ENCODE measurements at places on chromosomes 12 and 14.

GRCh38 chr14:98507264-98507663 is 764.7 kb downstream of the BCL11B start:
- no peak for DNase-seq

DNA sequence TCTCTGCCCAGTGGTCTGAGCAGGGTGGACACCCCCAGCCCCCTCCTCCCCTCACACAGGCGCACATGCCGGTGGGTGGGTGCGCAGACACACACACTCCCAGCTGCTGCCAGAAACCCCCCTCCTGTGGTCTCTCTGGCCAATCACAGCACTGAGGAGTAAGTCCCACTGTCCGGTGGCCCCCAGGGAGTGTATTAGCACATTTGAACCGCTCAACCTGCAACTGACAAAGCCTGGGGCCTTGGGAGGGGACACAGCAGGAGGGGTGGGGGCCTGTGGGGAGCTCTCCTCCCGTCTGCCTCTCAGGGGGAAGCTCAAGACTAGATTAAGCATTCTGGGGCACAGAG is 11.7 kb downstream of the FIGNL2 start:
- no peak for DNase-seq

GRCh38 chr12:127145929-127146789 is 1120.8 kb upstream of the TMEM132C start:
- peak; percentile 60 for DNase-seq

DNA sequence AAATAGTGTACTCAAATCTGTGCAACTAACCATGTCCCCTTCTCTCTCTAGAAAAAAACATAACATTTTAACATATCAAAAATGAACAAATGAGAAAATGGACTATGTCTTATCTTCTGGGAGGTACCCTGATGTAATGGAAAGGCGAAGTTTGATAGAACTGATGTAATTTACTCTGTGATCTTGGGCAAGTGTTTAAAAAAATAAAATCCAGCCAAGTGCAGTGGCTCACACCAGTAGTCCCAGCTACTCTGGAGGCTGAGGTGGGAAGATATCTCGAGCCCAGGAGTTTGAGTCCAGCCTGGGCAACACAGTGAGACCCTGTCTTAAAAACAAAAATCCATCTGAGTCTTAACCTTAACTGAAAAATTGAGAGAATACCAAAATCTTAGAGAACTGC is 35.8 kb upstream of the CFL2 start:
- no peak for DNase-seq

GRCh38 chr14:75626396-75626795 is 34.3 kb downstream of the ERG28 start:
- DNase-seq: no peak

GRCh38 chr12:55912908-55913307 is 14.8 kb downstream of the PYM1 start:
- no peak for DNase-seq

GRCh38 chr12:120725659-120726509 is at the start of gene ACADS:
Gene ACADS, plus strand, starts transcription at chr12:120725826. Its CDS starts 60 bp downstream, at chr12:120725886.
- peak; percentile 92 for DNase-seq

DNA sequence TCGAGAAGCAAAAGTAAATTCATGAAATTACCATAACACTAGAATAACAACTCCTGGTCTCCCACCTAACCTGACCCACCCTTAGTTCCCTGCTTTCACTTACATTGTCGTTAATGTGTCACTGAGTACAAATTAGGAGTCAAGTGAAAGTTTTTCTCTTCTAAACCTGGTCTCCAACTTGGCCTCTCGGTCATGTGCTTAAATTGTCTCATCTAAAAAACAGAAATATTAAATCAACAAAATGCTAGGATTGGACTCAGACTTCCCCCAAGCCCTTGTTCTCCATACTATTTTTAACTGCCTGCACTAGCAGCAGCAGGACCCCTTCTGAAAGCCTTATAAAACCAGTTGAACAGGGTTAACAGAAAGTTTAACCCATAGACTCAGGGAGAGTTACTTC is 1.8 kb upstream of the BTG1 start:
- no peak for DNase-seq

GRCh38 chr14:105507247-105507646 is 16.2 kb downstream of the TEDC1 start:
- DNase-seq: no peak

DNA sequence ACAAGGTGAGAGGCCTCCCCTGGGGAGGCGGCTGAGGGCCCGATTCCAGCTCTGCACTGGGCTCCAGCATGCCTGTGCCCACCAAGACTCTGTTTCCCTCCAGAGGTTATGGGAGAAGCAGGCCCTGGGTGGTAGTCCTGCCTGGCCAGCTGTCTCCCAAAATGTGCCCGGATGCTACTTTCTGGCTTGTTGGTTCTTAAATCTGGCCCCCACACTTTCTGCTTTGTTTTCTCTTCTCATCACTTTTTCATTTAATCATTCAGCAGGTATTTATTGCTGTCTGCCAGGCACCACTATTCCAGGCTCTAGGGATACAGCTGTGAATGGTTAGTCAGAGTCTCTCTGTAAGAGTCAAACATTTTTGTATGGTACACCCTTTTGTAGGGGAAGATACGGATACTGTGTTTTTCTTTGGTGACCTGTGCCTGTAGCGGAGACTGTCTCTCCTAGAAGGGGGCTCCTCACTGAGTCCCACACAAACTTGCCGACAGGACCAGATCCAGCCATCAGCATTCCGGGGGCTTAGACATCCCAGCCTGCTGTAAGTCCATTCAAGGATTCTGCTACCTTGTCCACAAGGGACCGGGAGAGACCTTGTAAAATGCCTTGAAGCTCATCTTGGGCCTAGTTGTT is 3.8 kb downstream of the DHRS2 start:
- no peak for DNase-seq

DNA sequence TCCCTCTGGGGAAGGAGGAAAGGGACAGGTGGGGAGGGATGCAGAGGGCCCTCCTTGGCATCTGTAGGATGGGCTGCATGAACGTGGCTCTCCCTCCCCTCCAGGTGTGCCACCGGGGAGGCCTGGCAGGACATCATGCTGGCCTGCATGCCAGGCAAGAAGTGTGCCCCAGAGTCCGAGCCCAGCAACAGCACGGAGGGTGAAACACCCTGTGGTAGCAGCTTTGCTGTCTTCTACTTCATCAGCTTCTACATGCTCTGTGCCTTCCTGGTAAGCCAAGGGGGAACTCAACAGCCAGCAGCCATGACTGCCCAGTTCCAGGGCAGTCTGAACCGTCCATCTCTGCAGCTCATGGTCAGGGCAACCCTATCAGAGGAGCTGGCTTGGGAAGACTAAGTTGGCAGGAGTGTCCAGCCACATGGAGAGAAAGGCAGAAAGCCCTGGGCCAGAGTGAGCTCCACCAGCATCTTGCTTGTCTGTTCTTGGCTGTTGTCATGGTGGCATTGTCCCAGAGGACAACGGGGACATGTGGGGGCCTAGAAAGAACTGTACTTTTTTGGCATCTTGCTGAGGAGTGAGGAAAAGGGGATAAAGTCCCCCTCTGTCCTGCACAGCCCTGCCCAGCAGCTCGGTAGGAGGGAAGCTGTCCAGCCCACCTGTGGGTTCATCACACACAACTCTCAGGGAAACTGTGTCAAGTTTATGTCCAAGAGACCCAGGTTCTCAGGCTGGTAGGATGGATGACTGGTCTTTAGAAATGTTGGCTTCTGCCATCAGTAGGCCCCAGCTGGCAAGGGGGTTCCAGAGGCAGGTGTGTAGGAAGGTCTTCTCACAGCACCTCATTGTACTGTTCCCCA is 129.8 kb upstream of the FKBP4 start:
- no peak for DNase-seq

- no peak for DNase-seq
Observed at GRCh38 chr14:27427796-27428195, 830.0 kb upstream of the NOVA1 start.

GRCh38 chr12:113852695-113853490 is 113.2 kb downstream of the RBM19 start:
- DNase-seq: peak; percentile 45

DNA sequence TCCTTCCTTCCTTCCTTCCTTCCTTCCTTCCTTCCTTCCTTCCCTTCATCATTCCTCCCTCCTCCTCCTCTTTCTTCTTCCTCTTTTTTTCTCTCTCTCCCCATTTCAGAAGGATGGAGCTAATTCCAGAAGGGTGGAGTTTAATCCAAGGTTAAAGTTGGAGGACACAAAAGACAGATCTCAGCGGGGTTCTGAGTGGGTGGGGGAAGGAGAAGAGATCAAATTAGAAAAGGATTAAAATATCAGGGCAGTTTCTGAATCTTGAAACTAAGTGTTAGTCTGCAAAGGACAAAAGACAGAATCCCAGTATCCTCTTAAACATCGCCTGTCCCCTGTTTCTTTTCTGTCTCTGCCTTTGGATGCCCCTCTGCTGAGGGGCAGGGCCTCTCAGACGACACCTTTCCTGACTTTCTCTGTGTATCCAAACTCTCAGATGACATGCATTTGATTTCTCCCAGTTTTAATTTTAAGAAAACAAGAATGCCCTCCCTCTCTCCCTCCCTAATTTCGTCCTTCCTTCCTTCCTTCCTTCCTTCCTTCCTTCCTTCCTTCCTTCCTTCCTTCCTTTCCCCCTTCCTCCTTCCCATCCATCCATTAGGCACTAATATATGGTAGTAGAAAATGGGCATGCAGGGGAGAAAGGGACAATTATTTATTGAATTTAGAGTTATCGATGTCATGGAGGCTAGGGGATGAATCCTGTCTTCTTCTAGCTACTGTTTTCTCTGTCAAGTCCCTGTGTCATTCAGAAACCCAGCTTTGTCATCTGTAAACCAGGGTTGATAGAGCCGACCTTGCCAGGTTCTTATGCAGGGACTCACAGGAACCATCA is 269.1 kb downstream of the VRK1 start:
- no peak for DNase-seq

DNA sequence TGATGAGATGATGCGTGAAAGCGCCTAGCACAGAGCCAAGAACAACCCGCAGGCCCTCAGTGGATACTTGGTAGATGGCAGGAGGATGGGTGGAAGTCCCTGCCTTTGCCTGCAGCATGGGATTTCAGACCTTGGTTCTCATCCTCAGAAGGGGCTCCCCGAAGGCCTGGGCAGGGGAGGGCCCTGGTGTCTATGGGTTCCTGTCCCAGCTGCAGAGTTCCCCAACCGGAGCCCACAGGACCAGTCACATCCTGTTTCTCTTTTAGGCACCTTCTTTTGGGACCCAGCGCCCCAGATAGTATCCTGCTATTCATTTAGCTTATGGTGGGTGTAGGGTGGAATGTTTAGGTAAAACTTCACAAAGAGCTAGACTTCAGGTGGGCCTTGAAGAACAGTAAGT is 55.5 kb downstream of the CALM1 start:
- no peak for DNase-seq
